Activated CD4-positive, alpha-beta T cell treated with anti-CD3 and anti-CD28 coated beads, Interleukin-2, amount 50 U/mL, for 1 hour (primary cell): ENCODE measurements at places on chromosomes 6 and 20.

DNA sequence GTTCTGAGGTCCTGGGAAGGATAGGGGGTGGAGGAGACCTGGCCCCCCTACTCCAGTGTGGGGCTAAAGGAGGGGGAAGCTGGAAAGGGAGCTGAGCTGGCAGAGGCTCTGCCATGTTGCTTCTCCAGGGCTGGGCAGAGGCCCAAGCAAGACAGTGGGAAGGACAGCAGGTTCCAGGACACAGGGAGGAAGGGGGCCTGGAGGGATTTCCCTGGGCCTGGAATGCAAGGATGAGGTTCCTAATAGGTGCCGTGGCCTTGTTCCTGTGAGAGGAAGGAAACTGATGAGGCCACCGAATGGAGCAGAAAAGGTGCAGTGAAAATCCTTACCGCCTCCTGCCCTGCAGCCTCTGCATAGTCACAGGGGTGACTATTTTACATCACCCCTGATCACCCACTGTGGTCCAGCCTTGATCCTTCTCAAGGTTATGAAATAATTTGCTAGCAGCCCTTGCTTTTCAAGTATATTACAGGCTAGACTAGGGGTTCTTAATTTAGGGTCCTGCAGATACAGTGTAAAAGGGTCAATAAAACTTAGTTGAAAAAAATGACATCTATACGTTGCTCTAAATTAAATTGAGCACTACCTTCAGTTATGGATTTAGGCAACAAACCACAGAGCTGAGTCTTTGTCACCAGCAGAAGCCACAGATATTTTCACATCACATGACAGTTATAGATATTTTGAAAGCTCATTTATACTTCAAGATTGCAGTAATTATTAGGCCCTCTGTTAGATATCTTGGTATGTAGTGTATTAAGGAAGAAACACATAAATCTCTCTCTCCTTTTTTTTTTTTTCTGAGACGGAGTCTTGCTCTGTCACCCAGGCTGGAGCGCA is 45.7 kb upstream of the RNF24 start:
- no peak for DNase-seq

GRCh38 chr6:9136141-9136822 is 700.9 kb upstream of the SLC35B3 start:
- DNase-seq: no peak

- DNase-seq: no peak
These were observed 1094.4 kb upstream of the MAP3K7 start for GRCh38 chr6:91681296-91681695.

GRCh38 chr20:34403063-34403827 is 40.2 kb downstream of the ITCH start:
- DNase-seq: no peak

DNA sequence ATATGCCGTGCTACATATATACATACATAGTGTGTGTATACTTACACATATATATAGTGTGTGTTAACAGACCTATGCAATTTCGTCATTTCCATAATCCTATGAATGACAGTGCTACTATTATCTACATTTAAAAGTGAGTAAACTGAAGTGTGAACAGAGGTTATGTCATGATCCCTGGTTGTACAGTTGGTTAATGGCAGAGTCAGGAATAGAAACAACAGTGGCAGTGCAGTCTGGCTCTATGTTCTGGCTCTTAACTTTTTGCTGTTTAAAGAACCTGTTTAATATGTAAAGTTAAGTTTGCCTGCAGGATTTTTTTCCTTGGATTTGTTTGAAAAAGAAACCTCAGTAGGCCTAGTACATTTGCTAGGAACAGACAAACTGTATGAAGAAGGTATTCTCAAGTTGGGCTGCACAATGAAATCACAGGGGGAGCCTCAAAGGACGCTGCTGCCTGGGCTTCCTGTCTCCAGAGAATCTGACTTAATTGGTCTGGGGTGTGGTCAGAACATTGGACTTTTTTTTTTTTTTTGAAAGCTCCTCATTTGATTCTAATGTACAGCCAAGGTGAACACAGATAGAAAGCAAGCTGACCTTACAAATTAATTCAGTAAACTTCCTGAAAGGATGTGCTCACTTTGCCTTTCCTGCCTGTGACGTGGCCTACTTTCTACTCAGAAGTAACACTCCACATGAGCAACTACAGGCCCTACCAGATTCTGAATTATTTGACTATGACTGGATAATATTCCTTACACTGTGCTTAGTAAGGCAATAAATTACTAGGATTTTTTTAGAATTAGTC is 29.4 kb downstream of the PLCB1 start:
- DNase-seq: no peak

DNA sequence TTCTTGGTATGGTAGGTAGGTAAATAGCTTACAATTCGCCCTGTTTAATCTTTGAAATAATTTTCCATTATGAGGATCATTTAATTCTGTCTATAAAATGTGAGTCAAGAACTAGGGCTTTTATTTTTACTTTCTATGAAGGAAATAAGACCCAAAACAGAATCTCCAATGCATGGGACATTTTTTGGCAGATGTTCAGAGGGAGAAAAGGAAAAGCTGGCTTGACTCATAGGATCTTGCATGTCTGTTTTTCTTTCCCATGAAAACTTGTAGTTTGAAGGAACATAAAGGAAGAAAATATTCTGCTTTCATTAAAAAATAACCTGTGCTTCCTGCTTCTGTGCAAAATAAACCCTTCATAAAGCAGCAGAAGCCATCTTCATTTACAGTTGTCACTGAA is 143.1 kb upstream of the INSM1 start:
- DNase-seq: no peak

DNA sequence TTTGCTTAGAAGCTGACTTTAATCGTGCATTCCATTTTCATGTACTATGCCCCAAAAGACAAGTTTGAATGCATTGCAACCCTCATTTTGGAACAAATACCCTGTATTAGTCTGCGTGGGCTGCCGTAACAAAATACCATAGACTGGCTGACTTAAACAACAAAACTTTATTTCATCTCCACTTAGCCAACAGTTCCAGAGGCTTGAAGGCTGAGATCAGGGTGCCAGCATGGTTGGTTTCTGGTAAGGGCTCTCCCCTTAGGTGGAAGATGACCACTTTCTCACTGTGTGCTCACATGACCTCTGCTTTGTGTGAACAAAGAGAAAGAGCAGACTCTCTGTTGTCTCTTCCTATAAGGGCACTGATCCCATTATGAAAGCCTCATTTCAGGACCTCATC is 431.7 kb upstream of the MAP3K7 start:
- no peak for DNase-seq

DNA sequence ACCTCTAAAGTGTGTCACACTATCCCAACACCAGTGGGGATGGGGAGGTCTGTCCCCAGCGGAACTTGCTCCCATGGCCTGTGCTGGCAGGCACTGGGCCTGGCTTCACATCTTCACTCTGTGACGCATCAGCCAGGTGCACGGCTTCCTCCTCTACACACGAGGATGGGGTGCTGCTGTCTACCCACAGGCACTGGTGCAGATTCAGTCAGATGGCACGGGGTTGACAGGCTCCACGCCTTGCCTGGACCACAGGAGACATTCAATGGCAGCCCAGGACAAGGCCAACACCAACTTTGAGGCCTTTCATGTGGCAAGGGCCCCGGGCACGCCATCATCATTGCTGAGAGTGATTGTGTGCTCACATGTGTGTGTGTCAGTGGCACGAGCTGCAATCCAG is 92.4 kb downstream of the TMEM242 start:
- DNase-seq: no peak

DNA sequence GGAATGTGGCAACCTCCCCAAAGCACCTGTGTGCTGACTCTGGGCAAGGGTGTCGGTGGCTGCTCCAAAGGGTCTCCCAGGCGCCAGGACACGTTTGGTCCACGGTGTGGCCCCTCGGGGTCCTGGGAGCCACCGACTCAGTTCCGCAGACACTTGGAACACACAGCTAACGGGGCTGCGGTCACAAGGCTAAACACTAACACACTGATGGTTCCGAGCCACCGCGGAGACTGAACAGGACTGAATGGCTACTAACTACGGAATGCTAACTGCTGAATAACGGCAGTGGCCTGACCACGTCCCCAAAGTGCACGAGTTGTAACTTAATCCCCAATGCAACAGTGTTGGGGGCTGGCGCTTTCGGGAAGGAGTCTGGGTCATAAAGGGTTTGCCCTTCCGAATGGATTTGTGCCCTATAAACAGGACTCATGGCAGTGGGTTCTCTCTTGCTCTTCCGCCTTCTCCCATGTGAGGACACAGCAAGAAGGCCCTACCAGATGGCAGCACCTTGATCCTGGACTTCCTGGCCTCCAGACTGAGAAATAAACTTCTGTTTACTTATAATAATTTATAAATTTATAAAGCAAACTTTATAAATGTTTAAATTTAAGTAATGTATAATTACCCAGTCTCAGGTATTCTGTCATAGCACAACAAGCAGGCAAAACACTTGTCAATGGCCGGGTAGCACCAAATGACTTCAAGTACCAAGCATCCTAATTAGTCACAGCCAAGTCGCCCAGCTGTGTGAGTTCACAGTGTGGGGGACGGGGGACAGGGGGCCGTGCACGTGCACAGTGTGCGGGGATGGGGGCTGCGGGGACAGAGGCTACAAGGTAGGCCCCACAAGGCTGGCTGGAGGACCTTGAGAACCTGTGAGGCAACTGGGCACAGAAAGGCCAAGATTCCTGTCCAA is 2.3 kb upstream of the EEF1A2 start:
- no peak for DNase-seq

DNA sequence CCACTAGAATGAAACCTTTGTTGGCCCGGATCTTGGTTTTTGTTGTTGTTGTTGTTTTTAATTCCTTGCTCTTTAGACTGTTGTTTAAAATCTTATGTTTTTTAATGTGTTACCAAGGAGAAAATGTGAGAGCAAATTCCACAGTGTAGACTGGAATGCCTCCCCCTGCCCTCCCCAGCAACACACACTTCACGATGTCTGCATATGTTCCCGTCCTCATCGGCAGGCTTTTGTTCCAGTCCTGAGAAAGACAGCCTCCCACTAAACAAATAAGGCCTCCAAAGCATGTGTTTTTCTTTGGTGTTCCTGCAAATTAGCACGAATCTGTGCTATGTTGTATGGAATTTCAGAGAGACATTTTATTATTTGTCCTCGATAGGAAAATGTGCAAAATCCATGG is 263.3 kb upstream of the QKI start:
- DNase-seq: no peak

DNA sequence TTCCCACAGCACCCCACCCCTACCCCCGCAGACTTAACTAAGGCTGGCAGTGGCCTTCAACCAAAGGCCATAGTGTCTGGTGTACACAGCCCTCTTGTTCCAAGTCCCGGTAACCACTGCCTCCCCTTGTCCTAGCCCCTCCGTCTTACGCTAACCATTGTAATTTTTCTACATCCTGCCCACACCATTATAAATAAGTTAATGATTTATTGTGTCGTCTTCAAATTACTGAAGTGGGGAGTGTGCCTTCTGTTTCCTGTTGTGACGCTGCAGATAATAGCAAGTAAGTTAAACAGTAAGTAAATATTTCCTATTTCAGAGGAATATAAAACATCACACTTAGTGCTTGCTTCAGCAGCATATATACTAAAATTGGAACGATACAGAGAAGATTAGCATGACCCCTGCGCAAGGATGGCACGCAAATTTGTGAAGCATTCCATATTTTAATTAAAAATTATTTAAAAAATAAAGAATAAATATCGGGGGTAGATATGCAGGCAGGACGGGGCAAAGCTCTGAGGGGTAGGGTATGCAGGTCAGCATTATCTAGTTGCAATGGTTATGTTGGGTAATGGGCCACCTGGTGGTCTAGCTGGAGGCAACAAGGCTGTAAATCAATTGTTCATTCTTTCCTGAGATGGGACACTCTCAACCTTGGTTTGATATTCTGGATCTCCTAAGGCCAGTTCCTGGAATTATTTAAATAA is 15.1 kb downstream of the SRSF6 start:
- no peak for DNase-seq

DNA sequence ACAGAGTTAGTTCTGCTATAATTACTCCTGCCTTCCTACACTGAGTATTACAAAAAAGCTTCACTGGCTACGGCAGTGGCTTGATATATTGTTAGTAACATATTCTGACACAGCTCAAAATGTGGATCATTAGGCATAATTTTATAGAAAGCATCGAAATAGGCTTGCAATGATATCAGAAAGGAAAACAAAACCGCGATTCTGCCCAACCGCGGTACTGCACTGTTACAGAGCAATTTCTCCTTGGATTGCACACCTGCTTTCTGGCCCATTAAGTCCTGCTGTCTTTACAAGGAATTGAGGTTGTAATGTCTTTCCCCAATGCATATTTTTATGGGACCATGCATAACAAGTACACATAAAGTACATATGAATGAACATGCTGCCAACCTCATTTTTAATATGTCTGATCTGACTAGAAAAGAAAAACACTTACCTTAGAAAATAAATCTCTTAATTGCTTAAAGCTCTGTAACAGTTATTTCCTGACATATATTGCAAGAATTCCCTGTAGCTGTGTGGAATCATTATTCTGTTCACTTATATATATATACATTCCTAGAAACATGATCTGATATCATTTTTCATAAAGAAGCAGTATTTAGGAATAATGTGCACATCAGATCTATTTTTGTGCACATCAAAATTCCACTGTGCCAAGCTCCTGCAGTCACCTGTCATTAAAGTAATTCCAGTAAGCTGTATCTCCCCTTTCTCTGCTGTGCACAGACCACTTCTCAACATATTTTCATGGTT is 763.9 kb downstream of the HACE1 start:
- DNase-seq: no peak

DNA sequence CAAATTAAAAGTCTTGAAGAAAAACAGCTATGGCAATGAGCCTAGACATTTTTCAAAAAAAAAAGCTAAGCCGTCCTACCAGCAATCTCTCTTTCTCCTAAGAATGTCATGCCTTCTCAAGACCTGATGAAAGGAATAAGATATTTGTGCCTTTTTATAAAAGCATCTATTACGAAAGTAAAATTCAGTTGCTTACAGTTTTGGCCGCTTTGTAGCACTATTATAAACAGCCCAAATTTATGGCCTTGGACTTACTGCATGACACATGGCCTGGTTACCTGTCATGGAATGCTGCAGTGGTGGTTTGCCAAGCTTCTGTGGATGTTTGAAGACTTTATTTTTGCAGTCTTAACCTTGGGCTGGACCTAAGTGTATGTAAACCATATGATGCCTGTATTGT is 22.2 kb upstream of the VAPB start:
- DNase-seq: no peak

- DNase-seq: no peak
These were observed 175.9 kb upstream of the SCGN start for GRCh38 chr6:25476126-25476525.

- no peak for DNase-seq
These were observed 73.6 kb downstream of the RNF182 start for GRCh38 chr6:13998356-13998755.

- peak; percentile 3 for DNase-seq
These were observed 39.6 kb downstream of the SLC23A2 start for GRCh38 chr20:4961746-4962145.

DNA sequence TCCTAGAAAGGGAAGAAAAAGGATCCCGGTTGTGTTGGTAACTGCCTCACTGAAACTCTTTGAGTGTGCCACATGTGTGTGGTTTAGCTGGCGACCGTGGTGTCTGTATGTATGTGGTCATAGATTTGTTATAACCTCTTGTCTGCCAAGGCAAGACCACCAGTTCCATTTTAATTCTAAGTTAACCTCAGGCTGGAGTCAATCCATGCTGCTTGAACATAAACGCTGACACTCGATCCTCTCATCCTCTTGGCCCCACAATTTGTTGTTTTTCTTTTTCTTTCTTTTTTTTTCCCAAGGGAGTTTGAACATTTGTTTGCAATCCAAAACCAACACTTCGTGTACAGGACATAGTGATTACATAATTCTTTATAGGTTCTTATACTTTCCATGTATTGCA is 318.9 kb upstream of the JAG1 start:
- no peak for DNase-seq
